ENCODE measurements at places on chromosomes 3 and 15. TPM values are rescaled to one million over a fixed set of nuclear protein-coding genes. Genes with fewer than 3 reads are reported as not detected.

Gene UTS2B
- total RNA-seq = not detected

Gene CTXN2
- not detected for total RNA-seq

Gene RHO
- total RNA-seq = not detected

Gene SQOR
- total RNA-seq = 57.0 TPM

- no peak for DNase-seq
These were observed 205.0 kb downstream of the LSAMP start for GRCh38 chr3:116240261-116240660.

DNA sequence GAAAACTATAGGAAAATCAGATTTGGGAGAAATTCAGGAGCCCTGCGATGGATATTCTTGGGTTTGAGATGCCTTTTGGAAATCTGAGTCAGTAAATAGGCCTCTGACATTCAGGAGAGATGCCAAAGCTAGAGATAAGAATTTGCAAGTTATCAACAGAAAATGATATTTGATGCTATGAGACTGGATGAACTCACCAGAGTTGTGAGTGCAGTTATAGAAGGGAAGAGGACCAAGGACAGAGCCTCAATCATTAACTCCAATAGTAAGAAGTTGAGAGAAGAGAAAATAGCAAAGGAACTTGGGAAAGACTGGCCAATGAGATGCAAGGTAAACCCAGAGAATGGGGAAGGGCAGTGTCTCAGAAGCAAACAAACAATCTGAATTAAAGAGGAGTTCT is 7.9 kb upstream of the ANO10 start:
- DNase-seq = no peak

GRCh38 chr3:46681856-46682540 is 11.5 kb downstream of the ALS2CL start:
- DNase-seq = no peak

DNA sequence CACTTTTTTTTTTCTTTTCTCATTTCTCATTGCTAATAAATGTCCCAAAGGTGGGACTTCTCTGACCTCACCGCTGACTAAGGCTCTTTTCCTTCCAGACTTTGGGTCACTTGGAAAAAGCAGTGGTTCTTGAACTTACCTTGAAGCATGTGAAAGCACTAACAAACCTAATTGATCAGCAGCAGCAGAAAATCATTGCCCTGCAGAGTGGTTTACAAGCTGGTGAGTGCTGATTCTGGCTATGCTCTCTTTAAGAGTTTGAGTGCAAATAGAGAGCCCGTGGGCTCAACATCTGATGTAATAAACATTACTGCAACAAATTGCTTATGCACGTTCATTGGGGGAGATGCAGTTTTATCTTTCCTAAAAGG is 2.0 kb downstream of the BHLHE40 start:
- no peak for DNase-seq

DNA sequence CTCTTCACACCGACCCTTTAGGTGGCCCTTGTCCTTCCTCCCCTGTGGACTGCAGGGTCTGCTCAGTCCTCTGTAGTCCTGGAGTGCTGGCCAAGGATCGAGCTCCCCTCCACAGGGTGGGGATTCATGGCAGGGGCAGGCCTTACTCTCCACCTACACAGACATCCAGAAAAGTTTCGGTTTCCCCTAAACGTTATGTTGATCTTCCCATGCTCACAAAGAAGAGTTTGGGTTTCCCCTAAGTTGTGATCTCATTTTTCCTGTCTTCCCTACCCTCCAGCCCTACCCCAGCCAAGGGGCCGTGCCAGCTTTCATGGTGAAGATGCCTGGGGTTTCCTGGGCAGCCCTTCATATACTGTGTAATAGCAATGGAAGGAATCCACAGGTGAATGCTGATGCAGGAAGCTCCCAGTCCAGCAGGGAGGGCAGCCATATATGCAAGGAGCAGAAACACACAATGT is 10.3 kb downstream of the STOML1 start:
- no peak for DNase-seq

DNA sequence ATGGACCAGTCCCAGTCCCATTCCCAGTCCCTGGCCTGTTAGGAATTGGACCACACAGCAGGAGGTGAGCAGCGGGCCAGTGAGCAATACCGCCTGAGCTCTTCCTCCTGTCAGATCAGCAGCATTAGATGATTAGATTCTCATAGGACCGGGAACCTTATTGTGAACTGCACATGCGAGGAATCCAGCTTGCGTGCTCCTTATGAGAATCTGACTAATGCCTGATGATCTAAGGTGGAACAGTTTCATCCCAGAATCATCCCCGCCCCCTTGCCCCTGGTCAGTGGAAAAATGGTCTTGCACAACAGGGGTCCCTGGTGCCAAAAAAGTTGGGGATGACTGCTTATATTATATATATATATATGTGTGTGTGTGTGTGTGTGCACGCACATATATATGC is 63.1 kb downstream of the IFT57 start:
- no peak for DNase-seq

DNA sequence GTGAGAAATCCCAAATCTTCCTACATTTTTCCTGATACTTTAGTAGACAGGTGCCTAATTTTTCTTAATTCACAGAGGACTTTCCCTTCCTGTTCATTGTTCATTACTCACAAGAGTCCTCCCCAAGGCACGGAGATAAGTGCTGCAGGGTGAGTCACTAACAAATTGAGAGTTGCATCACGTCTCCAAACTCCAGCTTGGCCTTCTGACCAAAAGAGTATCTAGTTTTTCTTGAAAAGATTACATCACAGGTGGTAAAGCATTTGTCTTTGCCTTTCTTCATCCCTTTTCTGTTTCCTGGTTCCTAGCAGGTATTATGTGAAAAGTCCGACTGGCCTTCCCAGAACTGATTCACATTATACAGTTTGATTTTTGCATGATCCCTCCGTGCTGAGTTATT is 24.9 kb upstream of the RASGRP1 start:
- no peak for DNase-seq

DNA sequence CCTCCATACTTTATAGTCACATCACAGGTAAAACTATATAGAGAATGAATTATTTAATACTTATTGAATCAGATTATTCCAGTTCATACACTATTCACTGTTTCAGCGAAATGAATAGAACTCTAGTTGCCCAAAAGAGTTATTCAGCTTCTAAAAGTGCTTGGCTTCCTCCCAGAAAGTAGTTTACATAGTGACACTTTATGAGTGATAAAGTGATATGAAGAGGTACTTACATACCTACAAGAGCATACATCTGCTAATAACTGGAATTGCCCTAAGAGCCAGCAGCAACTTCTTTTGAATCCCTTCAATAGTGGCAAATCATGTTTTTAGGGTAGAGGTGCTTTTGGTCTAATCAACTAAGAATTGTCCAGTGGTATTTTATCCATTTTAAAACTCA is 635.1 kb upstream of the AGTR1 start:
- no peak for DNase-seq

DNA sequence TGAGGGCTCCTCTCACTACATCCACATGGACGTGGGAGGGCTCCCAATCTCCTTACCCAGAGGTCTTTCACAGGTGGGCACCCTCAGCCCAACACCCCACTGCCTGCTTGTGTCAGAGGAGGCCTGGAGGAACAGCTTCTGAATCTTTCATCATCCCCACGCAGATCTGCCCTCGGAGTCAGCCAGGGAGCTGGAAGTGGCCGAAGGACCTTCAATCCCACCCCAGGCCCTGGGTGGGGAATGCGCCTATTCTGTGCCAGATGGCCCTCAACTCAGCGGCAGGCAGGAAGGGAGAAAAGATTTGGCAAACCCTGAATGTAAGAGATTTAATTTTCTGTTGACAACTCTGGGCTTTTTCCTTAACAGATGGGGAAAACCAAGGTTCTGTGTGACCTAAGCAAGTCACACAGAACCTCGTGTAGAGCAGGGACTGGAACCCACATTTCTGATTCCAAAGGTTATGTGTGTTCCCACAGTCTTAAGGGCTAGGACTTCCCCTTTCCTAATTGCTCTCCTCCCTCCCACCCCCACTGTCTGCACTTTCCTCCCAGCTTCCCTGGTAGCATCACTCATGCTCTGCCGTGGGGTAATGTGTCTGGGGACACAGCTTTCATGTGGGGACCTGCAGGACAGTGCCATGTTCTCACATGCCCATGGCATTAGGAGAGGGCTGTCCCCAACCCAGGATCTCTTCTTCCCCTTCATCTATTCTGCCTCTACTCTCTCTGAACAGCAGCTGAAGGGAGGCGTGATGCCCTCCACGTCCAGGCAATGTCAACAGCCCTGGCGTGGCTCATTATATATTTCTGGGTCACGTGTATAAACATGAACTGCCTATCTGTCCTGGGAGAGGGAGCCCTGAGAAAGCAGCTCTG is 98.1 kb downstream of the SEMA5B start:
- DNase-seq = no peak

Measured in thoracic aorta (tissue), 2 donors.